Stimulated activated CD4-positive, alpha-beta T cell treated with anti-CD3 and anti-CD28 coated beads, Interleukin-12 subunit alpha, Interleukin-12 subunit beta, amount 100 ng/mL, for 24 hours (primary cell): ENCODE measurements at places on chromosomes 2 and 18.
A peak's percentile ranks its signal among the peaks of the same experiment; 100 is the strongest.

GRCh38 chr2:13158466-13158865 is 441.7 kb downstream of the TRIB2 start:
- no peak for DNase-seq

DNA sequence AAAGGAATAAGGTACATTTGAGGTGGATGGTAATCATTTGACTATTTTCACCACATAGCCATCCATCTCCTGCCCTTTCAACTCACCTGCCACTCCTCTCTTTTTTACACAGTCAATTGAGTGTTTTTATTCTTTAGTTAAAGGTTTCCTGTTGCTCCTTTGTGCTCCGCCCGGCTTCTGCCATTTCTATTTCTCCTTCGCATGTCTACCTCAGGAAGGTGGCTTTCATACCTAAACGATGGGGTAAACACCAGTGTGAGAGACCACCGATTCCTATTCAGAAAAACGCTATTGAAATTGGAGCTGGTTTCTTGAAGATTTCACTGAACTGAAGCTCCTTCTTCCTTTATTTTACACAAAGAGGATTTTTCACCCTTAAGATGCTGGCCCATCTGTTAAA is 1628.0 kb upstream of the PIK3C3 start:
- no peak for DNase-seq

DNA sequence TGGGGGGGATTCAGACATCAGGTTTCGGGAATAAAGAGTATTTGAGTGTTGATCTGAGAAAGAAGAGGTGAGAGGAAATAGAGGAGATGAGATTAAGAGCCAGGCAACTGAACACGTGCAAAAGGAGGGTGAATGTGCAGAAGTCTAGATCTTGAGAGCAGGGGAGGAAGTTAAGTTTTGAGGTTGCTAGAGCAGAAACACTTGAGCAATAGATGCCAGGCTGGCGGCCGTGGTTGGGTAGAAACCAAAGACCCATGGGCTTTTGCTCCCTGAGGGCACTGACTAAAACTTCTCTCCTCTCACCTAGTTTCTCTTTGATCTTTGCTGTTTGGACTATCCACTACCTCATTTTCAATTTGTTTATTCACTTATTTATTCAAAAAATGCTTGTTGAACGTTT is 116.0 kb downstream of the CDC42EP3 start:
- no peak for DNase-seq

GRCh38 chr2:203824603-203825002 is 43.0 kb upstream of the CTLA4 start:
- DNase-seq: no peak

- peak; percentile 44 for DNase-seq
These were observed 16.2 kb downstream of the ATG16L1 start for GRCh38 chr2:233267516-233268245.

DNA sequence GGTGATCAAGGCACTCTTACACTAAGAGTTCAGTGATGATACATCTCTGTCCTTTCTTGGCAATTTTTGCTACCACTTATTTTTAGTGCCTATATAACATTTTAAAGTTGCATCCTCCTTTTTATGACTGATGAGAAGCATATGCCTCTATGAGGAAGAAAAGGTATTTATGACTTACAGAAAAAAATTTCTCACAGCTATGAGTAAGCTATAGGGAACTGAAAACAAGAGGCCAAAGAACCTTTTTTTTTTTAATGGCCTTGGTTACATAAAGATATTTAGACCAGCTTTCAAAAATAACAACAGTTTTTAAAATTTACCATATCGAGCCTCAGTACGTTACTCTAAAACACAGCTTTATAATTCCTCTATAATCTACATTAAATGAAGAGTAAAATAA is 21.3 kb downstream of the MBD5 start:
- no peak for DNase-seq

DNA sequence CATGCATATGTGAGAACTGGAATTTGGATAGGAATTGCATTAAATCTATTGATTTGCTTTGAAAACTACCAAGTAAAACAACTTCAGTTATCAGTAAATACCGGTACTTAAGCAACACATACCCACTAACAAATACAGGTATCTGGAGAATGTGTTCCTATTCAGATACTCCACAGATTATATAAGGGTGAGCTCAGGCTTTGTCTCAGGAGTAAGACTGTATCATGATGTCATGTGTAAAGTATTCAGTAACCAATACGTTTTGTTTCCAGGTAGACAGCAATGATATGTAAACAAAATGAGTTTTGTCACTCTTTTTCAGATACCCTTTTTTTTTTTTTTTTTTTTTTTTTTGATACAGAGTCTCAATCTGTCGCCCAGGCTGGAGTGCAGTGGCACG is 74.8 kb downstream of the DSC3 start:
- no peak for DNase-seq

- no peak for DNase-seq
These were observed 2.0 kb upstream of the DSEL start for GRCh38 chr18:67518566-67518965.

DNA sequence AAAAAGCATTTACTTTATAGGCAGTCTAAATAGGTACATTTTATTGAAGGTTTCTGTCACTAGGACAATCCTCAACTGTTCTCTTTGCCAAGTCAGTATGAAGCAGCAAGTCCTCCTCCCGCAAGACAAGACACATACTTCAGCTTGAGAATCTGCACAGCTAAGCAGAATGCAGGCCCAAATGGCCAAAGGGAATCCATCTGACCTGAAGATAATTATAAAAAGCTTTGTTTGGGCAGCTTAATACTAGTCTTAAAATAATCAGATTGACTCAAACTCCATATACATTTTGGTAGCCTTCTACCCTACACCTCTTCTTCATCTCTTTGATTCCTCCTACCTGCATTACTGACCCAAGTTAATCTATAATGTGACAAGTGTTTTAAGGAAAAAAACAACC is 1.8 kb downstream of the LANCL1 start:
- no peak for DNase-seq

- no peak for DNase-seq
These were observed 36.4 kb upstream of the LMAN1 start for GRCh38 chr18:59395226-59396175.

GRCh38 chr2:168336786-168337388 is 89.5 kb upstream of the STK39 start:
- DNase-seq: peak; percentile 24

DNA sequence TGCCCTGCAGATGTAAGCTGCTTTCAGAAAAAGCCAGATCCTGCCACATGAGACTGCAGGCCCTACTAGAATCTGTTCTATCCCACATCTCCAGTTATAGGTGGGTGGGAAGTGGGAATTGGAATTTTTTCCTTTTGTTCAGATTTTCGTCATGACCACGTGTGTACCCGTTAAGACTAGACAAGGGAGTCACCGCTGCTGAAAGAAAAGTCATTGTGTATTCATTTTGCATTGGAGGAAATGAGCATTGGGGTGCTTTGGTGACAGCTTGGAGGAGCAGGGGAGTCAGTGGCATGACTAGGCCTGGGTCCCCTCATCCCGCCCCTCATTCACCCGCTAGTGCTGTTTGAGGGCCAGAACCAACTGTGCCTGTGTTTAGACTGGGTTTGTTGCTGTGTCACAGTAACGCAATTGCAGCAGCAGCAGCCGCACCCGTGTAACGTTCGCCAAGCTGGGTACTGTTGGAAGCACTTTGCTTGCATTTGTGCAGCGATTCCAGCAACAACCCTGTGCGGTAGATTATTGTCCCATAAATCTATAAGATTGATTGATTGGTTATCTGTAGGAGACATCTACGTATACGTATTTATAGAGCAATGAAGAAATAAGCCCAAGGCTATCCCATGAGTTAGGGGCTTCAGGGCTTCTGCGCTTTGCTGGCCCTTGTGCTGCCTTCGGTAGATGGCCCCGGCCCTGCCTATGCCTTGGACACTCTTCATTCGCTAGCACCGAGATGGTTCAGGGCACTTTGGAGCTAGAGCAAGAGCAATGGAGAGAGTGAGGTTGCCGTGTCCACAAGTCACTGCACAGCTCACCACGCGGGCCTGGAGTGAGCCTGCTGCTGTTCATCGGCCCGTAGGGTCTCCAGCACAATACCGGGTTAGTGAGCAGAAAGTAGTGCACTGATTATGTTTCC is 194.9 kb downstream of the AGAP1 start:
- DNase-seq: no peak

DNA sequence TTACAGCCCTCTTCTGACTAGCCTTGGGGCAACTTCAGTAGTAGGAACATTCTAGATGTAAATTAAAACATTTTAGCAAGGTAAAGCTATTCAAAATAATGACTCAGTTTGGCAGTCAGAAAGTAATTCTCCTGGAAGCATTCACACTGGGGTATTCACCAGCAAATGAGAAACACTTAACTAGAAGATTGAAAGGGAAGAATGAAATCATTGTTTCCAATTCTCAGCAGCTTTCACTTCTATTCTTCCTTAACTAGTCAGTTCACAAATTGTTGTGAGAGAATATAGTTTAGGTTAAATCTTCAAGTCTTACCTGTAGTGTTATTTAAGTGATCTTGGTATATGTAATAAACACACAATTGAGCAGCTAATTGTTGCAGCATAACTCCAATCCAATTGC is 1135.6 kb upstream of the FAM98A start:
- no peak for DNase-seq

GRCh38 chr2:204335451-204336058 is 209.7 kb upstream of the PARD3B start:
- no peak for DNase-seq
